IPS-NIHi11 (cell line): ENCODE measurements at places on chromosomes 4 and X.

DNA sequence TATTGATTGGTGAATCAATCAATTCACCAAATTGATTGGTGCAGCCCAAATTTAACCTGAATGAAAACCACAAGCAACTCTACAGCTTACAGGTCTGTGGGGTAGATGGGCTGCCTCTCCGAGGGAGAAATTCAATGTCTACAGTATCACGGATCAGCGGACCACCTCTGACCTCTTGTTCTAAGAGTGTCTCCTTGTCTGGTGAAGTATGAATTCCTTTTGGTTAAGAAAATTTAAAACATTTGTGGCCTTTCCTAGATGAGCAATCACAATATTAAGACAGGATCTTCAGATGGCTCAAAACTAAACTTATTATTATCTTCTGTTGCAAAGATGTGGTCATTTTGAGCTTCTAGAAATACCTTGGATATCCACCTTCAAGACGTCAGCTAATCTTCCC, 153.3 kb downstream of the IL15 start:
- DNase-seq: no peak

DNA sequence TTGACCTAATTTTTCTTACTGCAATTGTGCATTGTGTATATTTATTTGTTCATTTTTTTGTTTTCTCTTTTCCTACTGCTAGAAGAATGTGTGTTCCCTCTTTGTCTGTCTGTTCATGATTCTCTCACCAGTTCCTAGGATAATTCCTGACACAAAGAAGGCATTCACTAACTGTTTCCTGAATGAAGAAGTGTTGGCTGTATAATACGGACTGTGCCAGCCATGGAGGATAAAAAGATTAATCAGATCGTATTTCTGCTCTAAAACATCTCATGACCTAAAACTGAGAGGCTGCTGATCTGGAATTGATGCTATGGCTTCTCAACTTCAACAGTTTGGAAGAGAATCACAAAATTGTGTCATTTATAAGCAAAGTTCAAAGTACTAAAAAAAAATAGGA, 563.1 kb upstream of the FRG1 start:
- no peak for DNase-seq

GRCh38 chr4:14667624-14668151, 334.6 kb upstream of the CPEB2 start:
- no peak for DNase-seq

GRCh38 chr4:142242156-142242555, 603.9 kb downstream of the INPP4B start:
- no peak for DNase-seq

DNA sequence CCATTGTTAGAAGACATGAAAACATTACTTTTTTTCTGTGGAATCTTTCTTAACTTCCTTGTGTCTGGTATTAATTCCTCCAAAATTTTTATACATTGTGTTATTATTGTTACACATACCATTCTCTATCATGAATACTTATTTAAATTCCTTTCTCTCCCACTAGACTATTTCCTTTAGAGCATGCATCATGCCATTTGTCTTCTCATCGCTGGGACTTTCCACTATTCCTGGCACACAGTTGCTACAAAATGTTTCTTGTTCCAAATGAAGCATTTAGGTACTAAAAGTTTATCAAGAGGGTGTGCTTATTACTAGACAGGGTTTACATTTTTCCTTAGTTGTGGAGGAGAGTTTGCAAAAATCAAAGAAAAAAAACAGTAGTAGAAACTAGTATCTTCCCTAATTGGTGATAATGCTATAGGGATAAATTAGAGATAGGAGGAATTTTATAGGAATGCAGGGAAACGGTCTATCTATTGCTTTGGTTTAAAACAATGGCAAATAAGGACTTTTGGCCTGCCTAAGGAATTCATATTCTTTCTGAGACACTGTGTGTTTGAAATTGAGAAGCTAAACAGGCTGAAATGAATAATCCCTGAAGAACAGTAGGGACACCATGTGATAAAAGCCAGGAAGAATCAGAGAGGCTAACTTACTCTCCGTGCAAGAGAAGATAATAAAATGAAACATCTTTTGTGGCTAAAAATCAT, 187.5 kb upstream of the TBC1D9 start:
- no peak for DNase-seq

DNA sequence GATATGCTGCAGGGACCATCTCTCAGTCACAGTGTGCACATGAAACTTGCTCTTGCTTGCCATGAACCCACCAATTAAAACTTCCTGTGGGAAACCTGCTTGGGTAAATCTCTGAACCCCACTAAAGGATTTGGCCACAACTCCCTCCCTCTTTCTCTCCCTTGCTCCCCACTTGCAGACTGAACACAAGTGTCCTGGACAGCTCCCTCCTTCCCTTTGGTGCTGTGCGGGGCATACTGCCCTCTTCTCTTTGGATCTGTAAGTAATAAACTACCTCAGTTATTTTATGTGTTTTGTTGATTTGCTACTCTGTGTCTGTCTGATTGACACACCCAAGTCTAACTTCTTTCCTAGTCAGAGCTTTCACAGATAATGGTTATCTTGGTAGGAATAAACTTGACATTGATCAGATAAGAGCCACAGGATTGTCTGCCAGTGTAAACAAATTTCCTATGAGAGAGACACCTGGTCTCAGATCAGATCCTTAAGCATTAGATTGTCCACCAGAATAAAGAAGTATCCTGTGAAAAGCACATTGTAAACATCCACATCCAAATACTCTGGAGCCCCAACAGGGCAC, 41.8 kb downstream of the SULT1E1 start:
- no peak for DNase-seq

DNA sequence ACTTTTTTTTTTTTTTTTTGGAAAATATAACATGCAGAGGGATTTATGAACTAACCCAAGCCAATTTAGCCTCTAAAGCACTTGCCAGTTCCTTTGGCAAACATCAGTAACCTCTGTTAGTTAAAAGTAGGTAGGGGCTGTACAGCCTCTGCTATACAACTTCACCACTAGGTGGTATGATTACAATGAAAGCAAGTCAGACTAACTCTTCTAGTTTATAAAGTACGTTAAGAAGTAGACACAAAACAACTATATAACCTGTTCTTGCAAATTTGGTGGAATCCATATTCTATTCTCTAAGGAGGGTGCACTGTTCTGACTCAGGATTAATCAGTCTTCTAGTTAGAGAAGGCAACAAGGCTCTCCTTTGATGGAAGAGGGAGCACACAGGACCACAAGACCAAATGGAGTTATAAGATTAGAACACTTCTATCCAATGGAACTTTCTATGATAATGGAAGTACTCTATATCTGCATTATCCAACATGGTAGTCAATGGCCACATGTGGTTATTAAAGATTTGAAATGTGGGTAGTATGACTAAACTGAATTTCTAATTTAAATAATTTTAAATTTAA, 12.8 kb downstream of the AIMP1 start:
- peak; percentile 51 for DNase-seq

DNA sequence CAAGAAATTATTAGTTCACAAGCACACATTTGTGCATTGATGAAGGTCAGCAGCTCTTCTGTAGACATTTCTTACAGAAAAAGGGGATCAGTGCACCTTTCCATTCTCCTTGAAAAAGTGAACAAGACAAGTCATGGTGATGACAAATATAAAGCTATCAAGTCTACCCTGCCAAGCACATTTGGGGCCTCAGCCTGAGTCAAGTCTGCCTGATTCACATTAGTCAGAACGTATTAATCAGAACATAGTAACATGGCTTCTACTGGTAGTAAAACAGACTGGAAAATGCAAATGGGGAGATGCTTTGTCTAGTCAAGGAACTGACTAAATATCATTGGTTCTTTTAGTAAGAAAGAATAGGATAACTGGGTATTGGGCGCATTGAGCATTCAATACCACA, 2305.1 kb downstream of the PCDH7 start:
- no peak for DNase-seq

DNA sequence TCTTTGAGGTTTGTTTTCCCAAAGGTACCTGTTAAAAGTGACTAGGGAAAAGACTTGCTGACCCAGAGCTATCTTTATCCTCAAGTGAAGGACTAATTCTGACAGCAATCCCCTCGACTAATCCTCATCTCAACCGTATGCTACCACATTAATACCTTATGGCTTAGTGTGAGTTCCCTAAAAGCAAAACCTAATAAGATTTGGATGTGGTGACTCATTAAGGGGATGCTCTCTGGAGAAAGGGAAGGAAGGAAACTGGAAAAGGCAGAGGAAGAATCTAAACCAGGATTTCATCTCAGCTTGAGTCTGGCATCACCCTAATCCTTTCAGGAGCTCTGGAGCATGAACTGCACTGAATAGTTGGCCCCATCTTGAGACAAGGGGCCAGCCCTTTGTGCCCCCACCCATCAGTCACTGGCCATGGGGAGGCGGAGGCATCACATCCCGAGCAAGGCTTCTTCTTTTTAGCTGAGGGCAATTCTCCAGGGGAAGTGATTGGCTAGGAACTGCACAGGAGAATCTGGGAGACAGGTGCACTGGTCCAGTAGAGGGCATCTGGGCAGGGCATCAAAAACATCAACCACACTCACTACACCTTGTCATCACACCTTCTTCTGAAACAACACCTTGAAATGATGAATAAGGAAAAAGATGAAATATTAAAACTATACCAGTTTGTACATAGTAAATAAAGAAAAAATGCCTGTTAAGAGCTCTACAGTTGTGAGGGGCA, 6.9 kb upstream of the BBS7 start:
- DNase-seq: no peak

DNA sequence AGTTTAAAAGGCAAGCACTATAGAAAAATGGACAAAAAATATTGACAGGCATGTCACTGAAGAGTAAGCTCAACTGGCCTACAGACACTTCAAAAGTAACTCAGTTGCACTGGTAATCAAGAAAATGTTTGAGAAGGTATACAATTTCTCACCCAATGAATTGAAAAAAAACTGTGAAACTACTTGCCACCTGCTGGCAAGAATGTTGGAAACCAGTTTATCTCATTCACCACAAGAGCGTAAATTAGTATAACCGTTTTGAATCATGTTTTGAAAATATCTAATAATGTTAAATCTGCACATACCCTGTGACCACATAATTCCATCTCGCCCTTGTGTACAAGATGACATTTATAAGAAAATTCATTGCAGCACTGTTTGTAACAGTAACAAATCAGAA, 31.7 kb downstream of the TXK start:
- no peak for DNase-seq

- no peak for DNase-seq
Observed at GRCh38 chr4:7862561-7863192, 77.0 kb downstream of the AFAP1 start.

- DNase-seq: no peak
Observed at GRCh38 chr4:100420571-100420970, 97.3 kb downstream of the EMCN start.

GRCh38 chr4:676871-677235, 2.5 kb downstream of the MYL5 start:
- no peak for DNase-seq

DNA sequence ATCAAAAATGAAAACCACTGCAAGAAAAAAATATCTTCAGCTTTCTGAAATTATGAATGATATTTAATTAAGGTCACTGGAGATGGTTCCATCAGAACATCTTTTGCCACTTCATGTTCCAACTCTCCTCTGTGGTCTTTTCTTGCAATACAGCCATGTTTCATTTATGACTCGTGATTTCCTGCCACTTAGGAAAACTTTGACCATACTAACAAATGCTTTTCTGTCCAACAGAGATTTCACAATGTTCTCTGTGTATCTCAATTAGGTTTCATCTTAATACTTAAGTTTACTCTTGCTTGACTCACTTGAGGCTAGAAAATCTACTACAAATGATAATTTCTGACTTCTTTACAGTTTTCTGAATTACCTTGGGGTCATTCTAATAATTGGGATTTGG, 330.9 kb downstream of the CXXC4 start:
- no peak for DNase-seq
